ENCODE measurements at places on chromosomes 4 and X.

DNA sequence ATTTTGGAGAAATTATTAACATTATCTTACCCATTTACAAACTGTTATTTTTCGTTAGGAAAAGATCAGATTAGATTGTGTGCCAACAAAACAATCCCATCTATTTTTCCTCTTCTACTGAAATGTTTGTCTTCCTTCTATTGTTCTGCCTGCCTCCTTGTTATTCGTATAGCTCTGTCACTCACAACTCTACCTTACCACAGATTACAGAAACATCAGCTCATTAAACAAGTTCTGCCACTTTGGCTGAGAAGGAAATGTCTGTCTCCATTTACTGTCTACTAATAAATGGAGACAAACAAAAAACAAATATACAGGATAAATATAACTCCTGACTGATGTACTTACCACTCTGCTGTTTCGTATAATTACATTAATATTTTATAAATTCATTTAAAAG is 211.4 kb downstream of the ENOX2 start:
- DNase-seq: no peak

- DNase-seq: peak; percentile 78
Observed at GRCh38 chrX:136204571-136204970, 46.6 kb downstream of the MAP7D3 start.

DNA sequence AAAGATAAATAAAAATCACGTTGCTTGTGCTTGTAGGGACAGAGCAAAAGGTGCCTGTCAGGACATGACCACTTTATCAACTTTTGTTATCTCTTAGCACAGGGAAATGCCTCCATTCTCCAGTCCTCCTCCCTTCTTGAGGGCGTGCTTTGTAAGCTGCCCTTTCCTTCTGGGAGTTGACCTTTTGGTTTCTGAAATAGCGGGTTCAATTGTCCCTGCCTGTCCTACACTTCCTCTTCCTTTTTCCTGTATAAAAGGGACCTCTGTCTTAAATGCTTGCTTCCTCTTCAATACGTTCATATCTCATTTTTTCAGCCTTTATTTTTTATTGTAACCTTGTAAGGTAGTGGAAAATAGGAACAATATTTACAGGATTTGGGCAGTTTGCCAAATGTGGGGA is 153.5 kb downstream of the SH3BGRL start:
- DNase-seq: no peak

- DNase-seq: no peak
Observed at GRCh38 chr4:160406263-160406825, 1303.5 kb downstream of the RAPGEF2 start.

DNA sequence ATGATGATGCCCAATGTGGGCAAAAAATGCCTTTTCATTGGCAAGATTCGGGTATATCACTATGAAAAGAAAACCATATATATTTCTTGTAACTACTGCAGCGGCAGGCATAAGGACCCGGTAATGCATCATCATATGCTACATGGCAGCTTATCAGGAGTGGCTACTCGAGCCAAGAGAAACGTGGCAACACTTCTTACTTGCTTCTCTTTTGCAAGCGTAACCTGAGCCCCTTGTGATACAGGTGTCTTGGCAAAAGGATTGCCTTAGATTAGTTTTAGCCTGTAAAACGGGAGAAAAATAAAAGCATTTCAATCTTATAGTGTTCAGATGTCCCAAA is 280.3 kb downstream of the SPRY1 start:
- DNase-seq: no peak

GRCh38 chrX:3529466-3530010 is 183.1 kb upstream of the MXRA5 start:
- DNase-seq: no peak

DNA sequence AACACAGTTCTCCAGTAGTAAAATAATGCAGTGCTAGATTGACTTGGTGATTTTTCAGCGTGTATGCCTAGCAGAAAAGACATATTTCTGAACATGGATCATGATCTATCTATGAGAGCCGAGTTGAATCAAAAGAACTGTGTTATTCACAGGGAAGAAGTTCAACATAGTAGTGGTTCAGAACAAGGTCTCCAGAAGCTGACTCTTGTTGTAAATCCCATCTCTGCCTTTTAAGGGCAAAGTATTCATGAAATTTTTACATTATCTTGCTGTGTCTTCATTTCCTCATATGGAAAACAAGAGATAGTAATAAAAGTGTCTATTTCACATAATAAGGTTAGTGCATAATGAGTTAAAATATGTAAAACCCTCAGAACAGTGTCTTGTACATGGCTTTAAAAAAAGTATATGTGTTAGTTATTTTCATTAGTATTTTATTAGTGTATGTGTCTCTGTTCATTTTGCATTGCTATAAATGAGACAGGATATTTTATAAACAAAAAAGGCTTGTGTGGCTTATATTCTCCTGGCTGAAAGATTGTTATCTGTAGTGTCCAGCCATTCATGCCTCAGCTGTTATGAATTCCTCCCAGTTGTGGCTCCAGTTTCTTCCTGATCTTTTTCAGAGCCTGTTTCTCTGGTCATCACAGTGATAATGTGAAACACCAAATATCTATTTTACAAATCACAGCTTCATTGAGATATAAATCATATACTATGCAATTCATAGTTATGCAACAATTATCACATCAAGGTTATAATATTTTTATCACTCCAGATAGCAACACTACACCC is 1351.2 kb downstream of the STIM2 start:
- no peak for DNase-seq

GRCh38 chr4:182549356-182549755 is 306.2 kb downstream of the TENM3 start:
- no peak for DNase-seq

DNA sequence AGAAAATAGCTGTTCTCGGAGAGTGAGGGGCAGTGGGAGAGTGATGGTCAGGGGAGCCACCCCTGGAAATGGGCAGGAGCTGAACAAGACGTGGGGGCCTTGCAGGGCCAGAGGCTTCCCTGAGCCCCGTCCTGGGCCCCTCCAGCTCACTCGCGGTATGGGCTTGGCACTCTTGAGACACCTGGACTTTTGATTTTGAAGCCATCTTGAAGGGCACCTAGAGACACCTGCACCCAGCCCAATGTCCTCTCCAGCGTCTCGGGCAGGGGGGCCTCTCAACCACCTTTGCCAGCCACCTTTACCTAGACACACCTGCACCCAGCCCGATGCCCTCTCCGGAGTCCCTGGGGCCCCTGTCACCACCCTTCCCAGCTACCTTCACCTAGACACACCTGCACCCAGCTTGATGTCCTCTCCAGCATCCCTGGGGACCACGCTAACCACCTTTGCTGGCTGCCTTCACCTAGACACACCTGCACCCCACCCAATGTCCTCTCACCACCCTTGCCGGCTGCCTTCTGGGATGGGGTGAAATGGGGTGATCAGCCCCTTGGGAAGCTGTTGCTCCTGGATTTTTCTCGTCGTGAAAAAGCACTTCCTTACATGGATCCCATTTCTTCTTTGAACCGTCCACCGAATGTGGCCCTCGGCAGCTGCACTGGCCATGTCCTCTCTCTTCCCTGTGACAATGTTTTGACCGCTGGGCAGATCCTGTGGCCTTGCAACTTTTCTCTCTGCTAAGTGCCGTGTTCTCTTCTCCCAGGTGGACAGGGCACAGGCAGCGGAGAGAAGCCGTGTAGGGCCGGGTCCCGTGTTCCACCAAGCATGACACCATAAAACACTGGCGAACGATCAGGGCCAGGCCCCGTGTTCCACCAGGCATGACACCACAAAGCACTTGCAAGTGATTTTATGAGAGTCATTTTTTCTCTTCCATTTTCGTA is 47.5 kb downstream of the CPZ start:
- DNase-seq: no peak

DNA sequence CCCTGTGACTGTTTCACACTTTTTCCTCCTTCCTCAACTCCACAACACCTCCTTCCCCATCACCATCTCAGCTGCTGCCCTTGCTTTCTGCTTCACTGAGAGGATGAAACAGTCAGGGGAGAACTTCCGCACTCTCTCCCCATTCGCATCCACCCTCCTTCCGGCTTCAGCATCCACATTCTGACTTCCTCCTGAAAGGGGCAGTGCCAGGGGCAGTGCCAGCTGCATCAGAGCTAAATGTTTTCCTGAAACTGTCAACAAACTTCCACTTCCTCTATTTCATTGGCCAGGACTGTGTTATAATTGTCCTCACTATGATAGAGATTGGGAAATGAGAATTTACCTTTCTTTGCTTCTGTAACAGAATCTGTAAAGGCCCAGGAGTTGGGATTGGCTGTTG is 18.2 kb upstream of the RASL11B start:
- no peak for DNase-seq

- DNase-seq: peak; percentile 54
Observed at GRCh38 chrX:109472939-109473735, 8.7 kb downstream of the GUCY2F start.

DNA sequence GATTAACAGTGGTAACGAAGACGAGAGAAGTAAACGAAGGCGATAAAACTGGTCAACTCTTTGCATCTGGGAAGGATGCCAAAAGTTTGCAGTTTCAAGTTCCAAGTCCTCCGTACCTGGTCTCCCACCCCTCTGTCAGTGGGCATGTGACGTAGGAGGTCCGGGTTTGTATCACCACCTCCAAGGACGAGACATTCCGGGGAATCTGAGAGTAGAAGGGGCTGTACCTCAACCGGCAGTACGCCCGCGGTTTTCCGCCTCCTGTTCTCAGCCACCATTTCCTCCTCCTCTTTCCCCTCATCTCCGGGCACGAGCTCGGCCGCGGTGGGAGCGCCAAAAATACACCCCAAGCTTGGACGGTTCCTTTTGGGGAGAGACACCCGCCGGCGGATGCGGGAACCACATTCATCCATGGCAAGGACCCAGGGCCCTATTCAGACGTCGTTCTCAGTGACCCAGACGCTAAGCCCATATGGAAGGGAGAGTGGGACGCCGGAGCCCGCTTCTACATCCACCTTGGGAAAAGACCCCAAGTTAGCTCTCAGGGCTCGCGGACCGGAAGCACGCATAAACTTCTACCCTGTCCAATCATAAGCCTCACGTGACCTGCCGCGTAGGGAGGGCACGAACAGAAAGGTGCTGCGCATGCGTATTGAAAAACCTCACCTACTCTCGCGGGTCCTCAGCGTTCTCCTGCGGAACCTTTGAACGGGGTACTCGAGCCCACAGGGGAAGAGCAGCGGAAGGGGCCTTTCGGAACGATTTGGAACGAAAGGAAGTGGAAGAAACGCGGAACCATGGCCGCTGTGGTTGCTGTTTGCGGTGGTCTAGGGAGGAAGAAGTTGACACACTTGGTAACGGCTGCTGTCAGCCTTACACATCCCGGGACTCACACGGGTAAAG is at the start of the genes HELQ and MRPS18C:
HELQ (minus strand) TSS at position 543 of the 903 bp plus-strand sequence; CDS start at position 413, 130 bp downstream.
MRPS18C (plus strand) TSS at position 778 of the 903 bp plus-strand sequence; CDS start at position 798, 20 bp downstream.
- peak; percentile 98 for DNase-seq

DNA sequence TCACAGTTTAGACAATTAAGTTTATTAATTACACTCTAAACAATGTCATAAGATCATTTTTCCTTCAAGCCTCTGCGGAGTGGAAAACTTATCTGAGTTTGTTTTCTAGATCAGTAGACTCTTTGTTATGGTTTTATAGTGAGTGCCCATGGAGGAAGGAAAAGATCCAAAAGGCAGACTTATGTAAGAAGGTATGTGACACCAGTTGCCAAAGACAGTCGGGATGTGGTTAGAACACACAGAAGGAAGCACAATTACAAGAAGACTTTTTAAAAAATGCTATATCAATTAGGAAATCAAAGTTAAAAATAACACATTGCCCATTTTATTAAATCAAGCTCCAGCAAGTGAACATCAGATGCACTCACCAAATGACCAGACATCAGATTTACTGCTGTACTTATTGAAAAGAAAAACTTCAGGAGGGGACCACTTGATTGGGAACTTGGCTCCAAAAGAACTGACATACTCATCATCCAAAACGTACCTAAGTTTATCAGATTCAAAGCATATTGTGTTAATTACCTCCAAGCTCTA is 57.1 kb downstream of the NIPAL1 start:
- no peak for DNase-seq

GRCh38 chr4:72858328-72858727 is 211.2 kb downstream of the COX18 start:
- no peak for DNase-seq

- DNase-seq: no peak
Observed at GRCh38 chr4:101028886-101029285, 318.4 kb downstream of the PPP3CA start.

DNA sequence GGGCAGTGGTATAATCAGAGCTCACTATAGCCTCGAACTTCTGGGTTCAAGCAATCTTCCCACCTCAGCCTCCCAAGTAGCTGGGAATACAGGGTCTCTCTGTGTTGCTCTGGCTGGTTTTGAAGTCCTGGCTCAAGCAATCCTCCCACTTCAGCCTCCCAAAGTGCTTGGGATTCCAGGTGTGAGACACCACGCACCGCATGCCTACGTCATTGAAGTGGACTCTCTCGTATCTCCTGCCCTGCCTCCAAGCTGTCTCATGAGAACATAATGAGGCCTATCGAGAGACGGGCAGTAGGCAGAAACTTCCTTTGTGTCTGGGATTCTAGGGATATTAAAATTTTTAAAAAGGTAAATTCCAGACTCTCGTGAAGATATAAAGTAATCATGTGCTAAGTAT is 65.0 kb upstream of the NLGN4X start:
- DNase-seq: no peak

DNA sequence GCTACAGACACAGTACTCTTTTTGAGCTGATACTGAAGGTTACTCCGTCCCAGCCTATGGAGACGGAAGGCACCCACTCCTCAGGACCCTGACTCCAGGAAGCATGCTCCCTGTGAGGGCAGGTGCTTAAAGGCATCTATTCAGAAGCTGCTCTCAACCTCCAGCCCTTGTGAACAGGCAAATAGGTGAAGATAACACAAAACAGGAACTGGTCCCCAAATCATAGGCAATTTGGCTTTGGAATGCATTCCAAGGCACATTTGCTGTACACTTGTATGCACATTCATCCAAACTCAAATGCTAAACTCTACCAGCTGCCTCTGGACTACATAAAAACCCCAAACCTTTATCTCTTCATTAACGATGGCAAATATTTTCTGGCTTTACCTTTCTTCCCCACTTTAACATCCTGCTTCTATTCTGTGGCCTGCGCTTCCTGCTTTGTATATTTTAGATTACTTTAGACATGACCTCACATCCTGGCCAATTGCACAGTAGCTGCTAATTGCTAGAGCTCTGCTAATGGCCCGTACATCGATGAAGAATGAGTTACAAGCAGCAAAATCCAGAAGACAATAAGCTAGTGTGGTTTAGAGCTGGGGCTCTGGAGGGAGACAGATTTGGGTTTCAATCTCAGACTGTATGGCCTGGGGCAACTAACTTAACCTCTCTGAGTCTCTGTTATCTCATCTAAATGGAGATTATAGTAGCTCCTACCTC is 3.2 kb downstream of the SEL1L3 start:
- DNase-seq: peak; percentile 82

DNA sequence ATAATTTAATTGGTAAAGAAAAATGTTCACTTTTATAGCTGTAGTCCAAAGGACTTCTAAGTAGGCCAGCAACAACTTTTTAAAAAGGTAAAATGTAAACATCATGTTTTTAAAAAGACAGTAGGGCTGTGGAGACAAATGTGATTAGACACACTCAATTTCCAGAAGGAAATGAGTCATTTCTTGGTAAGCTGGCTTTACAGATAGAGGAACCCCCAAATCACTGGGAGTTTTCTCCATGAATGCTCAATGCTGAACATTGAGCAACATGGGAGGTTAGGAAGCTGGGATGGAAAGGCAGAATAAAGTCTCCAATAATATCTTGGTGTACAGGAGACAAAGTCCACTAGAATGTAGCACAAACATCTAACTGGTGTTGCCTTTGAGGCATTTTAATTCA is 121.3 kb downstream of the NWD2 start:
- no peak for DNase-seq

GRCh38 chrX:151184705-151185104 is 8.3 kb downstream of the GPR50 start:
- DNase-seq: no peak
